Psoas muscle (tissue), 8 donors: ENCODE measurements at places on chromosomes 7 and 10. TPM values are rescaled to one million over a fixed set of nuclear protein-coding genes. Genes with fewer than 3 reads are reported as not detected.

XPNPEP1 gene
- total RNA-seq: 40.6 TPM

UCMA gene
- total RNA-seq: not detected

NPC1L1 gene
- total RNA-seq: not detected

SEMA4G gene
- 0.75 TPM for total RNA-seq

NANOS1 gene
- 59.4 TPM for total RNA-seq

- H3K27ac ChIP-seq: peak within 1 kb of the TSS; percentile 95
- peaks cover 28% of the 10 kb centered on the region for H3K4me1 ChIP-seq
- peak; percentile 89 for DNase-seq
- no peaks in the 10 kb centered on the region for H3K36me3 ChIP-seq
- peak within 1 kb of the TSS; percentile 92 for H3K4me3 ChIP-seq
- H3K27me3 ChIP-seq: no peaks in the 10 kb centered on the region
Observed at GRCh38 chr10:22316286-22317075, at the start of gene COMMD3. TSS of gene COMMD3 (plus strand) at chr10:22316388. CDS start at chr10:22316418, 30 bp downstream.

GRCh38 chr7:36057323-36057722 lies 95.7 kb upstream of the EEPD1 start:
- H3K27me3 ChIP-seq: no peaks in the 10 kb centered on the region
- no peak overlapping the region for H3K4me3 ChIP-seq
- no peak overlapping the region for H3K27ac ChIP-seq
- no peaks in the 10 kb centered on the region for H3K36me3 ChIP-seq
- peaks cover 6% of the 10 kb centered on the region for H3K4me1 ChIP-seq
- DNase-seq: no peak

GRCh38 chr10:77195101-77195500 lies 442.5 kb downstream of the KCNMA1 start:
- DNase-seq: no peak
- H3K4me3 ChIP-seq: no peak overlapping the region
- peaks cover 2% of the 10 kb centered on the region for H3K27me3 ChIP-seq

- no peaks in the 10 kb centered on the region for H3K27me3 ChIP-seq
- no peaks in the 10 kb centered on the region for H3K36me3 ChIP-seq
- no peak overlapping the region for H3K27ac ChIP-seq
Observed at GRCh38 chr10:58892031-58892531, 284.4 kb upstream of the PHYHIPL start.

DNA sequence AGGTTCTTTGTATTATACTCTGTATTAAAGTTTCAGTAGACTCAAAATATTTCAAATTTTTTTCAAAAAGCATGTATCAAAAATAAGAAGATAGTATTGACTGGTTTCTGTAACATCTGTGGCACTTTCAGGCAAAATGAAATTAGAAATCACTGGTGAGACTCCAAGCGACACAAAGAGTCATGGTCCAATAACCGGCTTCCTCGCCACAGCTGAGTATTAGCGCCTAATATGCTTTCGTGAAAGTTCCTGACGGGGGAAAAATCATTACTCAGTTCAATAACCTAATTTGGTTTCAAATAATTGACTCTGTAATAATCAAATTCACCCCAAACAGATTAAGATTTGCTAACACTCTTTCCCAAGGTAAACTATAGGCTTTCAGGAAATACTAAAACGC lies 13.4 kb downstream of the TMEM209 start:
- no peak overlapping the region for H3K4me3 ChIP-seq
- DNase-seq: no peak
- H3K4me1 ChIP-seq: no peaks in the 10 kb centered on the region
- no peak overlapping the region for H3K27ac ChIP-seq
- H3K27me3 ChIP-seq: no peaks in the 10 kb centered on the region

GRCh38 chr10:113517165-113517900 lies 35.5 kb upstream of the HABP2 start:
- DNase-seq: no peak
- no peaks in the 10 kb centered on the region for H3K27me3 ChIP-seq
- H3K4me1 ChIP-seq: peaks cover 8% of the 10 kb centered on the region
- H3K27ac ChIP-seq: no peak overlapping the region

DNA sequence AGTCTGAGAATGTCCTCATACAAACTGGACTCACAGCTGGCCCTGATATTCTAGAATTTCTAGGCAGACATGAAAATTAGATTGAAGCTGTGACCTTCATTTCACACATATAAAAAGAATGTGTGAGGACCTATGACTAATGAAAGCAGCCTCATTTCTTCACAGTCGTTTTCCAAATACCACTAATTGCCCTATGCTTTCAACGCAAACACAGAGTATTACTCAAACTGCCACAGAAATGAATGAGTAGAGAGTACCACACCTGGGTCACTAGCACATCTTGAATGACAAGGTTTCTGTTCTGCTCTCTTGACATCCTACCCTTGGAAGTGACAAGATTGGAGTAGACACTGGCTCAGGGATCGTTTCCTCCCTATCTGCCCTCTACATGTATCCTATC lies 142.4 kb downstream of the C1GALT1 start:
- no peaks in the 10 kb centered on the region for H3K27me3 ChIP-seq
- no peaks in the 10 kb centered on the region for H3K4me1 ChIP-seq
- no peak overlapping the region for H3K27ac ChIP-seq
- no peak overlapping the region for H3K4me3 ChIP-seq
- no peak for DNase-seq

DNA sequence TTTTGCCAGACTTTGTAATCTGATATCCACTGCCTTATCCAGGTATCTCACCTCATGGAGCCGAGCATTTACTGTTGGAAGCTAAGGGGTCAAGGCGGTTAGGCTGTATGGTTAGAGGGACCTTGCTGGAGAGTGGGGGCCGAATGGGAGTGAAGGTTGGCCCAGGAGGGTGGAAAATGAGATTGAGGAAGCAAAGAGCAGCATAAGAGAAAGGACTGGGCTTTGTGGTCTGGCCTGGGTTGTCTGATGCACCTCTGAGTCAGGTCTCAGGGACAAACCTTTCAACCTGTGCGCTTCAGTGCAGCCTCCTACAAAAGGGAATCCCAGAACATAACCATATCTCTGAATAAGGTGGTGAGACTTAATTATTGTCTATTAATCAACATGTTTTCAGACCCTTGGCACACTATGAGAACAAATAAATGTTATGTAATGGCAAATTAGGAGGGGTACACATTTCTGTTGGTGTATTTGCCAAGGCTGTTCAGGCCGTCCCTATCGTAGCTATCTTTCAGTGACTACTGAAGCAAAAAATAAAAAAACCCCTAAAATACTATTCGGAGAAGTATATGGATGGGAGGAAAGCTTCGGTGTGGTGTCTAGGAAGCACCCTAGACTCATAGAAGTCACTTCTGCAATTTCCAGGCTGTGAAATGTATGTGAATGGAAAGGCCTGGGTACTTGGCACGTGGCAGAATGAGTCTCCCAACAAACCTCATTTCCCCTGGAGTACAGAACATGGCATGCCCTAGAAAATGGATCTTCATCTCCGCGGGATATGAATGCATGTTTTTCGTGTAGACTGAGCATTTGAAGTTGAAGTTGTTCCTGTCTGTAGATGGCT lies 4.3 kb downstream of the CAMK1D start:
- H3K4me3 ChIP-seq: no peak overlapping the region
- H3K36me3 ChIP-seq: no peaks in the 10 kb centered on the region
- peaks cover 9% of the 10 kb centered on the region for H3K27me3 ChIP-seq
- H3K4me1 ChIP-seq: peaks cover 10% of the 10 kb centered on the region

- peaks cover 7% of the 10 kb centered on the region for H3K36me3 ChIP-seq
- H3K4me3 ChIP-seq: no peak overlapping the region
- no peaks in the 10 kb centered on the region for H3K4me1 ChIP-seq
- H3K27ac ChIP-seq: no peak overlapping the region
- no peaks in the 10 kb centered on the region for H3K27me3 ChIP-seq
Observed at GRCh38 chr7:5614600-5614999, 166.9 kb downstream of the RNF216 start.

- no peak overlapping the region for H3K27ac ChIP-seq
- no peaks in the 10 kb centered on the region for H3K4me1 ChIP-seq
- H3K4me3 ChIP-seq: no peak overlapping the region
- H3K27me3 ChIP-seq: no peaks in the 10 kb centered on the region
Observed at GRCh38 chr7:90777886-90778285, 181.8 kb downstream of the CDK14 start.

- no peak overlapping the region for H3K27ac ChIP-seq
- H3K4me3 ChIP-seq: no peak overlapping the region
- H3K27me3 ChIP-seq: no peaks in the 10 kb centered on the region
- DNase-seq: no peak
- no peaks in the 10 kb centered on the region for H3K36me3 ChIP-seq
Observed at GRCh38 chr10:63633677-63634487, 112.7 kb downstream of the REEP3 start.

DNA sequence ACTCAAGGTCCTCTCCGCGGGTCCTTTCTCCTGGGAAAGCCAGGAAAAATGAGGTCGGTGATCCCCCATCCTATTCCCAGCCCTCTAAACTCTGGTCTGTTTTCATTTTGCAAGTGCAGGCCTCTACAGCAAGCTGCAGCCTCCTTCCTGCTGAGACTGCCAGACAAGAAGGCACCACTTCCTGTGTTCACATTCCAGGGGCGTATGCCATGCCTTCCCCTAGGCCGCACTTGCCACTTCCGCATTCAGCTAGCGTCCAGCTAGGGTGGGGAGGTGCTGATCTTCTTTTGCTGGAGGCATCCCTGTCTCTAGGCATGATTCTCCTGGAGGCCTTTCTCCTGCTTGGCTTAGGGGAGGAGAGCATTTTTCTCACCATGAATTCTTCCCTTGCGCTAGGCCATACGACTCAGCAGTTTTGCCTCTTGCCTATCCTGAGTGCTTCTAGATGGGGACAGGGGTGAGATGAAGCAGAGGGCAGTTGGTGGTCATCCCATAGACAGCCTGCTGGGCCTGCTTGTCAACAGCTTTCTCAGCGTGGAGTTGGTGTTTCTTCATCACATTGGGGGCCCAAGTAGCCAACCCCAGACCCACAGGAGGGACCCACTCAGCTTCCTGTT lies 328.9 kb downstream of the RPS24 start:
- H3K27ac ChIP-seq: no peak overlapping the region
- no peaks in the 10 kb centered on the region for H3K27me3 ChIP-seq
- H3K4me3 ChIP-seq: no peak overlapping the region
- no peak for DNase-seq
- H3K36me3 ChIP-seq: no peaks in the 10 kb centered on the region
